A549 (cell line): ENCODE measurements at places on chromosomes 2 and 18. TPM values are rescaled to one million over a fixed set of nuclear protein-coding genes. Genes with fewer than 3 reads are reported as not detected.

DNA sequence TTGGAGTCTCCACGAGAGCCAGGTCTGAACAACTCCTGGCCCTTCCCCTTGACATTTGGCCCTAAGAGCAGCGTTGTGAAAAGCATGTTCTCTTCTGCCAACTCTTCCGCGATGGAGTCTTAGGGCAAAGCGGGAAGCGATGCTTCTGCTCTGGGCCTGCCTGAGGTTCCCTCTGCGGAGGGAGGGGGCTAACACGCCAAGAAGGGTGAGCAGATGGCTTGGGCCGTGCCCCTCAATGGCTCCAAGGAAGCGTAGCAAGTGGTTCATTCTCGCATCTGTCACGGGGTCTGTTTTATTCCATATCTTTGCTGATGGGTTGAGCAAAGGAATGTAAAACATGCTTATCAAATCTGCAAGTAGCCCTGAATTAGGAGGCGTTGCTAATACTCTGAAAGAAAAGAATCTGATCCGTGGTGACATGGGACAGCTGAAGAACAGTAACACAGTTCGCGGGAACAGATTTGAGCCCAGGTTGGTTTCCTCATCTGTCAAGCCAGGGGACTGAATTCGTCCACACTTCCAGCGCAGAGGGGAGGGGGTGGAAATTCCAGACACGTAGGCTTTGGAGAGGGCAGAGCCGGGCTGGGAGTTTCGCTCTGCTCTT, 38.0 kb downstream of the DNMT3A start:
- no peak for DNase-seq

Gene VAMP8
- polyA plus RNA-seq = 17.7 to 22.4 TPM (median 18.5 TPM) in 3 replicates

Gene PMAIP1
- polyA plus RNA-seq = 9.7 to 10.6 TPM (median 9.7 TPM) in 3 replicates

GRCh38 chr2:202508686-202509085, 126.1 kb upstream of the FAM117B start:
- DNase-seq = no peak

DNA sequence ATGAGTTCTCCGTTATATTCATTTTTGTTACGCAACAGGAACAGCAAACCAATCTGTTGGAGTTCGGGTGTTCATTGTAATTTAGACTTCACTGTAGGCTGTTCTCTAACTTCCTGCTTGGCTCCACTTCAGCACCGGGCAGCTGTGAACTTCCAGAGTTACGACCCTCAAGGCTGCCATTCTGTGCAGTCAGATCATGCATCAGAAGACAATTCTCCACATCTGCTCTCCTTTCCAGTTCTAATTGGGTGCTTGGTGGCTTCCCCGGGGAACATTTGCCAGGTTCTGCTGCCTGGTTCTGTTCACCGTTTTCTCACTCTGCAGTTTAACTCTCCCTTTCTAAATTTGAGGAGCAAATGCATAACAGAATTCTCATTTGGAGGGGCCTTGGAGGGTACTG, 237.7 kb downstream of the NYAP2 start:
- no peak for DNase-seq

DNA sequence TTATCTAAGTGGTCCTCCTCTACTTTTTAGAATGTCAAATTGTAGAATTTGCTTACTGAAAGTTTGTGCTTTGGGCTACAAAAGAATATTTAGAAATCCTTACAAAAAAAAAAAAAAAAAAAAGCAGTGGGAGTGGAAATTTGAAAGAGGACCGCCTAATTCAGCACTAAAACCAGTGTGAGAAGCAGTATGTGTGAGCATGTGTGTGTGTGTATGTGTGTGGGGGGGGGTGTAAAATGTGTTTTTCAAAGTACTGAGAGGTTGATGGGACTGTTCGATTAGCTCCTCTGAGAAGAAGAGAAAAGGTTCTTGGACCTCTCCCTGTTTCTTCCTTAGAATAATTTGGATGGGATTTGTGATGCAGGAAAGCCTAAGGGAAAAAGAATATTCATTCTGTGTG, at the start of gene VIT:
Gene VIT, plus strand, starts transcription at position 175 of the 400 bp plus-strand sequence. CDS start 19,664 bp downstream, outside the sequence.
- DNase-seq = no peak

Gene DOK6
- not detected in 3 replicates for polyA plus RNA-seq

GRCh38 chr2:71919708-71920107, 228.0 kb downstream of the CYP26B1 start:
- DNase-seq = no peak

Gene MAP4K4
- polyA plus RNA-seq = 60.8 to 69.6 TPM (median 61.9 TPM) in 3 replicates

Gene UGP2
- polyA plus RNA-seq = 110 to 119 TPM (median 114 TPM) in 3 replicates

GRCh38 chr2:172864182-172864581, 128.5 kb downstream of the RAPGEF4 start:
- DNase-seq = peak; percentile 64

DNA sequence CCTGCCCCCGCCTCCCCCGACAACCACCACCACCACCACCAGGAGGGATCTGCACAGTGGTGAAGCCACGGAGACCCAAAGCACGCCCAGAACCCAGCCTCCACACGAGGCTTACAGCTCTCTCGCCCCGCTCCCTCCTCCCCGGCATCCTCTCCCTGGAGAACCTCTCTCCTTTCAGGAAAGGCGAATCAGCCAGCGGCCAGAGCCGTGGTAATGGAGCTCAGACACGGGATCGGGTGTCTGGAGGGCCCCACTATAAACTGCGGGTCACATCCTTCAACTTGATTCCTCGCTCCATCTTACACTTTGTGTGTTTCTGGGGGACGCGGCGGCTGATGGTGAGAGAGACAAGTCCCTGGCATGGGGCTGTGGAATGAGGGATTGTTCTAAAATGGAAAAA, 271.5 kb upstream of the SIX2 start:
- DNase-seq = no peak

Gene PSD4
- polyA plus RNA-seq = 13.9 to 21.6 TPM (median 21.1 TPM) in 3 replicates

DNA sequence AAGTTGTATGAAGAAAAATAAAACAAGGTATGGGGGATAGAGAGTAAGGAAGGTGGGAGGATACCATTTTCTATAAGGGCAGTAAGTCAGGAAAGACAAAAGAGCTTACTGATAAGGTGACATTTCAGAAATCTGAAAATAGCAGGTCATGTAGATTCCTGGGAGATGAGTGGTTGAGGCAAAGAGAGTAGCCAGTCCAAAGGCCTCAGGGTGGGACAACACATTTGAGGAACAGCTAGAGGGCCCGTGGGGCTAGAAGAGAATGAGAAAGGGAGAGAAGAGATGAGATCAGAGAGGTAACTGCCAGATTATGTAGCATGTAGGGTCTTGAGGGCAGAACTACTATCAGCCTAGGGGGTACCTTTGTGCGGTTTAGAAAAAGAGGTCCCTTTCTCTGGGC, 2.9 kb downstream of the CLHC1 start:
- DNase-seq = no peak

GRCh38 chr2:173854840-173855239, 110.3 kb downstream of the SP3 start:
- DNase-seq = peak; percentile 9

Gene CDH19
- 0.97 to 1.7 TPM (median 1.5 TPM) in 3 replicates for polyA plus RNA-seq

DNA sequence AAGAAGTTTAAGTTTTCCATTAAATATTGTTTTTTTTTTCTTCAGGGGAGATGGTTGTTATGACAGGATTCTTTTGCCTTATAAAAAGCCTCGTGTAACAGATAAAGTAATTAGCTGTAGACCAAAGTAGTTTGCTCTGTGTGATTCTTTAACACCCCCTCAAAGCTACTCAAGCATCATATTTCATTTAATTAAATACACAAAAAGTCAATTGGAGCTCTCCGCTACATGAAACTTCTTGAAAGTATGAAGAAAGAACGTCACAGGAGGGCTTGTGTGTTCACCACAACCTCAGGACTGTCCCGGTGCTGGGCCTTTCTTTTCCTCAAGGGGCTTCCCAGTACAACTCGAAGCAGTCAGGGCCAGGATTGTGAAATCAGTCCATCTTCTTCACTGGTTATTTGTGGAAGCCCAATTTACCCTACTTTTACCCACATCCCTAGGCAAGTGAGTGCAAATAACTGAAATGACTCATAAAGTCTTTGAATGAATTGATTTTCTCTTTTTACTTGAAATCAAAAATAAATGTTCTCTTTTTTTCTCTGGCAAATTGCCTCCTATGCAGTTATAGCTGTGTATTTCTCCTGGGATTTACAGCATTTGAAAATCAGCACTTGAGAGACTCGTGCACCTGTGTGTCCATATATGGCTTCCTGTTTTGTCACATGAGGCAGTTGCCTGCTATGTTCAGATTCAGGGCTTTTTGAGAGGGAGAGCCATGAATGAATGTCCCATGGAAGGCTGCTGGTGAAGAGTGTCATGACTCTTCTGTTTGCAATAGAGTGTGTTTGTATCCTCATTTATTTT, 48.6 kb downstream of the LINC00305 start:
- no peak for DNase-seq

- peak; percentile 49 for DNase-seq
These were observed 11.0 kb upstream of the DCDC2C start for GRCh38 chr2:3692375-3692774.

DNA sequence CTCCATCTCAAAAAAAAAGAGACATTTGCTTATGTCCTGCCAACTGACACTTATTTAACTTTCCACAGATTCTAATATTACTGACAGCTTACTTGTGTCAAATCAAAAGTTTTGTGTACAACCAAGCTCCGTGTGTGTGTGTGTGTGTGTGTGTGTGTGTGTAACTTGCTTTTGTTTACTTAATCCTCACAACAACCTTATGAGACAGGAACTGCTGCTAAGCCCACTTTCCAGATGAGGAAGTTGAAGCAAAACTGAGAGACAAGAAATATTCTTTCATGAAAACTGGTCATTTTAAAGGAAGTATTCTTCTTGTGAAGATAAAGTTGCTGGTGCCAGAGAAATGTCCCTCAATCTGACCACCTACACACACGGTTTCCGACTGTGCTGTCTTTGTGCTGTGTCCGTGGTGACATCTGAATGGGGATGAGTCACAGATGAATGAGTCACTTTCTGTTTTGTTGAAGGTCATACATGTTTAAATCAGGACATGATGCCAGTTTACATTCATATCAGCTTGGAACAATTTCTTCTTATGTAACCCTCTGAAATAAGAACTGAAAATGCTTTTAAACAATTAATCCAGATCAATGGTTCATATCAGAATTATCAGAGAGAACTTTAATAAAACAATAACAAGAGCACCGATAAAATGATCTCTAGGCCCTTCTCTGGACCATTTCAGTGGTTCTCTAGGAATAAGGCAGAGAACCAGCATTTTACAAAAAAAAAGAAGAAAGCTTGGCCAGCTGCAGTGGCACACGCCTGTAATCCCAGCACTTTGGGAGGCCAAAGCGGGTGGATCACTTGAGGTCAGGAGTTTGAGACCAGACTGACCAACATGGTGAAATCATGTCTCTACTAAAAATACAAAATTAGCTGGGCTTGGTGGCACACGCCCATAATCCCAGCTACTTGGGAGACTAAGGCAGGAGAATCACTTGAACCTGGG, 95.5 kb downstream of the THNSL2 start:
- DNase-seq = peak; percentile 30

Gene PIAS2
- polyA plus RNA-seq = 6.6 to 7.0 TPM (median 6.8 TPM) in 3 replicates

- no peak for DNase-seq
These were observed 106.9 kb upstream of the ITGB6 start for GRCh38 chr2:160306985-160307384.

Gene MDH1B
- 3.1 to 4.0 TPM (median 3.2 TPM) in 3 replicates for polyA plus RNA-seq

DNA sequence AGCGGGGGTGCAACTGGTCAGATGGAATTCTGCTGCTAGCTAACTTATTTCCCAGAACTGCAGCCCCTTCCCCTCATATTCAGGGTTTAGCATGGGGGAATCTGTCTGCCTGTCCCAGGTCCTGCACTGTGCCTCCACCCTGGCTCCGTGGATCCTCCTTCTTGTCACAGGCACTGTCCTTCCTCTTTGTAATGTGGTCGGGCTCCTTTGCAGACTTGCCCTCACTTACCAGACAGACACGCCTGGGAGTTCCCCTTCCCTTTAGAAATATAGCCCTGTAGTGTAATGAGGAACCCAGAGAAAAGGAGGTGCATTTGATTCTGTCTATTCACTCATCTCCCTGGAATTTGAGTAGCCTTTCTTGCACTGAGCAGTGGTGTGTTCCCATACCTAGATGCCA, 108.7 kb downstream of the TRIM43 start:
- no peak for DNase-seq

DNA sequence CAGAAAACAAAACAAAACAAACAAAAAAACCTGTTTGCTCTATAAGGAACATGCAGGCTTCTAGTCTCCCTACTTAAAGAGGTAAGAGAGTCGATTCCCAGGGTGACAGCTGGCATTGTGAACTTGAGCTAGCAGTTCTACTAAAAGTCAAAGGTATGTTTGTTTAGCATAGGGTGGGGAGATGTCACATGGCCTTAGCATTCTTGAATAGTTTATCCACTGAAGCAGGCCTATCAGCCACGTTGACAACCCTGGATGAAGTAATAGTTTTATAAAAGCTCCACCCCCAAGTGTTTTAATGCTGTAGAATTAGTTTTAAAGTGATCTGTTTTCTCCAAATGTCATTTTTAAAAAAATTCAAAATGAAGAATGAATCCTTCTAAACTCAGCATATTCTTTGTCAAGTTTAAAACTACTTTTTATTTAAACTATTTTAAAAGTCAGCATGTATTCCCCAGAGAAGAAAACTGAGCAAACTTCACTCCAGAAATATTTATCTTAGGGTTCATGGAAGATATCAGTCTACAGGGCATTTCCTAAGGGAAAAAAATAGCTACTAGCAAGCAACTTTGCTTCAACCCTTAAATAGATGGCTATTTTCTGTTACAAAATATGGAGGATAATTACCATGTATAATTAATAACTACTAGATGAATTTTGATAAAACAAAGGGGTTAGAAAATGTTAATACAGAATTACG, 1.7 kb downstream of the MYOM1 start:
- DNase-seq = peak; percentile 55

DNA sequence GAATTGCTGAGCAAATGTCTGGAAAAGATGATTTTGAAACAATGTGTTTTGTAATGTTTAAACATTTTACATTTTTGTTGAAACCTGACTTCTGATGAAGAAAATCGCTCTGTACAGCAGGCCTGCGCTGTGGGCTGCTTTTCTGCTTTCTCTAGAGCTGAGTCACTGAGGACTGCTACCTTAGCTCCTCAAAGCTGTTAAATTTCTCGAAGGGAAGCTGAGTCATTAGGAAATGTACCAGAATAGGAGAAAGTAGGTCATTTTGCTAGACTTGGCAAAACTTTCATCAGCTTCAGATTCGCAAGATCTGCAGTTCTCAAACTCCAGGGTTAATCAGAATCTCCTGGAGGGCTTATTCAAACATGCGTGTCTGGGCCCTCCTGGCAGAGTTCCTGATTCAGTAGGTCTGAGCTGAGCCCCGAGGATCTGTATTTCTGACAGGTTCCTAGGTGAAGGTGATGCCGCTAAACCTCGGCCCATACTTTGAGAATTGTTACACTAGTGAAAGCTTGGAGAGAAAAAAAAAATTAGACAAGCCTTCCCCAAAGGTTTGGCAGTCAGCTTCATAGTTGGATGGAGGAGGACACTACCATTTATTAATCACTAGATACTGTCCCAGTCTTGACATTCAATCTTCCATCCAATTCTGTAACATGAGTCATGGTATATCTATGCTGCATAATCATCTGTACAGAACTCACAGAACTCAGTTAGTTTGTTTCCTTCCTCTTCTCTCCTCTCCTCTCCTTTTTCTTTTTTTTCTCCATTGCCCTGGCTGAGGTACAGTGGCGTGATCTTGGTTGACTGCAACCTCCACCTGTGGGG, 297.6 kb downstream of the PARD3B start:
- DNase-seq = peak; percentile 25

- no peak for DNase-seq
These were observed 258.8 kb downstream of the GPD2 start for GRCh38 chr2:156695020-156695419.

GRCh38 chr2:225573603-225574002, 174.1 kb downstream of the NYAP2 start:
- DNase-seq = no peak
